ENCODE measurements at places on chromosomes 6 and 20. TPM values are rescaled to one million over a fixed set of nuclear protein-coding genes. Genes with fewer than 3 reads are reported as not detected.

LRRC1 gene
- 0.76 TPM for polyA plus RNA-seq

RBM24 gene
- 0.20 TPM for polyA plus RNA-seq

RGS17 gene
- 1.3 TPM for polyA plus RNA-seq

TREML2 gene
- polyA plus RNA-seq, result not detected

OOEP gene
- polyA plus RNA-seq, result not detected

GRCh38 chr6:3695065-3695817, 56.3 kb downstream of the PXDC1 start:
- DNase-seq, result no peak

DNA sequence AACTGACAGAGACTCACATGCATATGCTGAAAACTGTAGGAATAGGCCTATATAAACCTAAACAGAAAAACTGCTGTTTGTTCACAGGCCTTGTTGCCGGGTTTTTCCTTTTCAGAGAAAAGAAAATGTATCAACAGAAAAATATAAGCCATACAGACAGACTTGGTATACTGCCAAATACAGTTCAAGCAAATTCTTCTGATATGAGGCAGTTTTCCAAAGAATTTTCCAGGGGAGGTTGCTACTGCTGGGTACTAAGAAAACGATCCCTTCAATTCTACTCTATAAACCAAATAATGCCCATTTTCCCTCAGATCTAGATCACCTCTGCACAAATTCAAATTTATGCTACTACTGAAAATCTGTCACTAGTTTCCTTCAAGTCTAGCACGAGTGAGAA, 59.4 kb downstream of the ME1 start:
- DNase-seq, result no peak
